ENCODE measurements at places on chromosomes 6 and 20.

DNA sequence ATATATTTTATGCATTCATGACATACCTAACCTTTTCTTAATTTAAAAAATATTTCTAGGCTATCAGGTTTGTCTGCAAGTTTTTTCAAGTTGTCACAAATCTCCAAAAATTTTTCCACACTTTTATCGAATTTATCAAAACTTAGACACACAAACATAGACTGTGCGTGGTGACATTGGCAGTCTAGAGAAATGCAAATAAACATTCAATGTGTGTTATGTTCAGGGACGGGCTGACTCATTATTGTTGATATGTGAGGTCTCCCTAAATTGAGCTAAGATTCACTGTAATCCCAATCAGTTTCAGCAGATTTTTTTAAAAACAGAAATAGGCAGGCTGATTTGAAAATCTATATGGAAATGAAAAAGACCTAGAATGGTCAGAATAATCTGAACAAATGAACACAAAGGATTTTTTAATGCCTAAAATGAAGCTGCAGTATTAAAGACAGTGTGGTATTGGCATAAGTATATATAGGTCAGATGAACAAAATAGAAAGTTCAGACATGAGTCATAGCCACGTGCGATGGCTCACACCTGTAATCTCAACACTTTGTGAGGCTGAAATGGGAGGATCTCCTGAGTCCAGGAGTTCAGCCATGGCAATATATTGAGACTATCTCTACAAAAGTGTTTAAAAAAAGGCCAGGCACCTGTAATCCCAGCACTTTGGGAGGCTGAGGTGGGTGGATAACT lies 19.2 kb downstream of the BLTP3A start:
- no peak for DNase-seq

GRCh38 chr20:53738945-53739798 lies 145.5 kb upstream of the ZNF217 start:
- DNase-seq, result peak; percentile 85

GRCh38 chr6:137680705-137681346 lies 186.2 kb upstream of the TNFAIP3 start:
- no peak for DNase-seq

DNA sequence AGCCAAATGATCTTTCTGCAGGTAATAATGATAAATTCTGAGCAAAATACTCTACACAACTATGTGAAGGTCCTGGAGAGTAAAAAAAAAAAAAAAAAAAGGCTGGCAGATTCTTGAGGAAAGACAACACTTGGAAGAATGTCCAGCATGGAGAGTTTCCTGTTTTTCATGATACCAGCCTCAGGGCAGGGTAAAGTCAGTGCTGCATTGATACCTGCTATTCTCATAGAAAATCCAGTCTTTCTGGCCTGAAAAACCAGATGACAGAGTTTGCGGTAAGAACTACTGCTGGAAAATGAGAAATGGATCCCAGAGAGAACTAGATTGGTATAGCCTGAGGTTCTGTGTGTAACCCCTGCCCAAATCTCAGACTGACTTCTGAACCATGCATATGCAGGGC lies 89.1 kb downstream of the AFG1L start:
- no peak for DNase-seq

DNA sequence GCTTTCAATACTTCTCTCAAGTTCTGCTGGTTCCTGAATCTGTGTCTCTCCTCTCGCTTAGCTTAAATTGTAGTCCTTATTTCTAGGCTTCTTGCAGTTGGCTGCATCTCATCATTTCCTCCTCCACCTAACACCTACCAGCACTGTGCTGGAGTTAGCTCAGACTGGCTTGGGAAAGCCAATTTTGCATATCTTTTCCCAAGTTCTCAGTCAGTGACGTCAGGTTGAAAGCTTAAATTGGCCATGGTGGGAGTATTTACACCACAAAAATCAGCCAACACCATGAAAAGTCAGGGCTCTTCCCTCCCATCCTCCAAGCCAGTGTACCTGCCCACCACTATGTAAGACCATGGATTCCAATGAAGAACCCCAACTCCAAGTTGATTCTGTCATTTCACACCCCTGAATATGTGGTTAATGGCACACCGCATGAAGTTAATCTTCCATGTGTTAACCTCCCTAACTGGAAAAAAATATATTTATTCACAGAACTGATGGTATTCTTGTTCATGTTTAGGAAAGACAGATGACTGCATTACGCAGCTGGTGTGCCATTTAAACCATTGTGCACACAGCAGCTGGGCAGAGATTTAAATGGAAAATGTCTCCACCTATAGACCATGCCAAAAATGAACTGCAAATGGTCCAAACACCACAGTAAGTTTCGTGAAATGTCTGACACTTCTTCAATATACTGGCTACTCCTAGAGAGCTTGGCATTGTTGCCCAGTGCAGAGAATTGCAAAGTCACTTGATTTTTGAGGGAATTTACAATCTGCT lies 274.1 kb upstream of the MAP3K7 start:
- no peak for DNase-seq

DNA sequence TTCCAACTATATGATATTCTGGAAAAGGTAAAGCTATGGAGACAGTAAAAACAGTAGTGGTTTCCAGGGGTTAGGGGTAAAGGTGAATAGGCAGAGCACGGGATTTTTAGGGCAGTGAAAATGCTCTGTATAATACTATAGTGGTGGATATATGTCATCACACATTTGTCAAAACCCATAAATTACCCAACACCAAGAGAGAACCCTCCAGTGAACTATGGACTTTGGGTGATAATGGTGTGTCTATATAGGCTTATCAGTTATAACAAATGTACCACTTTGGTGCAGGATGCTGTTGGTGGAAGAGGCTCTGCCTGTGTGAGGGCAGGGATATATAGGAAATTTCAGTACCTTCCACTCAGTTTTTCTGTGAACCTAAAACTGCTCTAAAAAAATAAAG lies 149.9 kb downstream of the GPX5 start:
- no peak for DNase-seq

GRCh38 chr6:33797626-33798342 lies 6.0 kb downstream of the MLN start:
- no peak for DNase-seq

DNA sequence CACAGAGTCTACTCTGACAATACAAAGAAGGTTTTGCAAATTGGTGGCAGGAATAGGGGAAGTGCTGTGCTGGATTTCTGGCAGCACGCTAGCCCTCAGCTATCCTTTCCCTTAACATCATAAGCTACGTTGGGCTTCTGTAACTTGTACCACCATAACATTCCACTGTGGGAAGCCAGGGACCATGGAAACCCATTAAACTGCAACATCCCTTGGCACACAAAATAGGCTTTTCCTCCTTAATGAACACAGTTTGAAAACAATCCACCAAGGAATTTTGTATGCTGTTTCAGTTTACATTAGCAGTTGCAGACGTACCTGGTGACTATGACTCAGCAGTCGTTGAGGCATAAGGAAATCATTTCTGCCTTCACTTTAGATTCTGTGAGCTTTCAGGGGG lies 203.9 kb upstream of the RAB32 start:
- no peak for DNase-seq

GRCh38 chr6:40359808-40360207 lies 227.4 kb downstream of the LRFN2 start:
- DNase-seq, result peak; percentile 70

- DNase-seq, result no peak
Observed at GRCh38 chr6:132304891-132305305, 96.4 kb downstream of the MOXD1 start.

- DNase-seq, result peak; percentile 41
Observed at GRCh38 chr20:2206957-2207769, 88.6 kb upstream of the TGM3 start.

DNA sequence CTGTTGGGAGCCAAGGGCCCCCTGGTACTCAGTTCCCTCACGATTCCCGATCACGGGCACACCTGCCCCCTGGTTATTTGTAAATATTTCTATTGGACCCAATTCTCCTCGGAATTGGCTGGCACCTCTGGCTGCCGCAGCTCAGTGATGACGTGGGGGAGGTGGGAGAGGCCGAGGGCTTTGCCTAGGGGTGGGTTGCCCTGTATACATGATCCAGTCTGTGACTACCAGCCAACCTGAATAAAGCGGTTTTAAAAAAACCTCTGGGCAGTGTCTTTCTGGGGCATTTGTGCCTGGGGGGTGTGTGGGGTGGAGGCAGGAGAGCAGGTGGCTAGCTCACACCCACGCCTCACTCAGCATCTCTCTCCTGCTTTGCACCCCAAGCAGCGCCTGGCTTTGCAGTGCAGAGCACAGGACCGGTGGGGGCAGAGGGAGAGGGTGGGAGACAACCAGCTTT lies 42.2 kb downstream of the VSTM2L start:
- peak; percentile 61 for DNase-seq
